ENCODE measurements at places on chromosomes 2 and 18.

- no peak for DNase-seq
These were observed 40.3 kb downstream of the FHOD3 start for GRCh38 chr18:36337679-36338402.

- DNase-seq, result no peak
These were observed 1782.1 kb upstream of the CELF4 start for GRCh38 chr18:39347701-39348100.

- no peak for DNase-seq
These were observed 240.1 kb upstream of the NXPH2 start for GRCh38 chr2:139020287-139020686.

DNA sequence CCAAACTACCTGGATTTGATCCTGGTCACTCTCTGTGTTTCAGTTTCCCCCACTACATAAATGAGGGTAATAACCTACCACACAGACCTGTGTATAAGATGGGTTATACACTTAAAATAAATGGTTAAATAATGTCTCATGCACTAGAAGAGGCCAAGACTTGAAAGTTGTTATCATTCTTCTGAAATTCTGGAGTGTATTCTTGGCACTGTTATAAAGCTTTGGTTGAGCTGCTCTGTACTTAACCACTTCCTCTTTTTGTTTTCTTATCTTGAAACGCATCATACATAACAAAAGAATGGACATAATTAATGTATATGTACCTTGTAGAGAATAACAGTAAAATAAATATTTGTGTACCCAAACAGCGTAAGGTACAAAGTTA is 281.0 kb downstream of the AFF3 start:
- no peak for DNase-seq

- peak; percentile 21 for DNase-seq
These were observed 2.4 kb downstream of the MEX3C start for GRCh38 chr18:51195086-51195450.

- DNase-seq, result no peak
These were observed 243.5 kb downstream of the STK39 start for GRCh38 chr2:168003876-168004275.

GRCh38 chr2:149235816-149236375 is 94.5 kb upstream of the LYPD6 start:
- DNase-seq, result no peak

GRCh38 chr2:201839727-201840126 is 33.4 kb downstream of the CDK15 start:
- DNase-seq, result no peak

GRCh38 chr2:53353135-53354114 is 414.2 kb upstream of the CHAC2 start:
- DNase-seq, result no peak

Data from hematopoietic multipotent progenitor cell treated with erythropoietin and hydrocortisone succinate and interleukin-3 and kit ligand, for 17 days (in vitro differentiated cells).